OCI-LY7 (cell line): ENCODE measurements at places on chromosomes 13 and 19.

GRCh38 chr19:48926909-48927308 is 6.6 kb upstream of the DHDH start:
- no peak for DNase-seq

DNA sequence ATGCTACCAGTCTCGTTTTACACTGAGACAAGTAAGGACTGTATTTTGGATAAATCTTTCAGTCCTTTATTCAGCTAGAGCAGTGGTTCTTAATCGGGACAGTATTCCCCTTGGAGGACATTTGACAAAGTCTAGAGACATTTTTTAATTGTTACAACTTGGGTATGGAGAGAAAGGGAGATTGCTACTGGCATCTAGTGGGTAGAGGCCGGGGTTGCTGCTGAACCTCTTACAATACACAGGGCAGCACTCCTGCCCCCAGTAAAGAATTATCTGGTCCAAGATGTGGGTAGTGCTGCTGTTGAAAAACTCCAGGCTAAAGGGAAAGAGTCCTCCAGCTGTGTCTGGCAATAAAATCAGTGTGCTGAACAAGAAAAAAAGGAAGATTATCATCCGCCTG is 334.8 kb downstream of the SLC7A1 start:
- DNase-seq: no peak

GRCh38 chr19:33427801-33428626 is 54.5 kb downstream of the CEBPG start:
- no peak for DNase-seq

DNA sequence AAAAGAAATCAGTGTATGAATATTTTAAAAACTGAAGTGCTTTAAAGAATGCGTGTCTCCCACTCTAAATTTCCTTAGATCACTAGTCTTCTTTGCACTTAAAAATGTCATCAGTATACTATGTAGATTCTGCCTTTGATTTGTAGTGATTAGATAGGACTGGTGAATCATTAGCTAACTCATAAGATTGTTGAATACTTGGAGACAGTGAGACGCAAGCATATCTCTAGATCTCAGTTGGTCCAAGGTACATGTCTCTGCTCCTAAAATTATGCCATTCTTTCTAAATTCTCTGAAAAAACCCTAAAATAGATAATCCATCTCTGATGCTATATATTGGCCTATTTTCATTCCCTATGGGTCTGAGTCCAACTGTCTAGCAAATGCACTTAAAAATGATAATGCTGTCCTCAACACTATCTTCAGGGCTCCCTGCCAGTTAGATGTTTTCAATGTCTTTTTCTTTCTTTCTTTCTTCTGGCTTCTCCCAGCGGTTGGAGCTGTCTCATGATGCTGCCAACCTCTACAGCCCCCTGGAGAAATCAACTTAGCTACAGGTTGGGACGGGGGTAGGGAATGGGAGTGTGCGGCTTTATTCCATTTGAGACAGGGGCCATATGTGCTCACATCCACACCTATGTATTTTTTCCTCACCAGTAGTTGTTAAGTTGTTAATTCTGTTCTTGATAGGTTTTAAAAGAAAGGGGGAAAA is 301.0 kb downstream of the NDFIP2 start:
- DNase-seq: no peak

DNA sequence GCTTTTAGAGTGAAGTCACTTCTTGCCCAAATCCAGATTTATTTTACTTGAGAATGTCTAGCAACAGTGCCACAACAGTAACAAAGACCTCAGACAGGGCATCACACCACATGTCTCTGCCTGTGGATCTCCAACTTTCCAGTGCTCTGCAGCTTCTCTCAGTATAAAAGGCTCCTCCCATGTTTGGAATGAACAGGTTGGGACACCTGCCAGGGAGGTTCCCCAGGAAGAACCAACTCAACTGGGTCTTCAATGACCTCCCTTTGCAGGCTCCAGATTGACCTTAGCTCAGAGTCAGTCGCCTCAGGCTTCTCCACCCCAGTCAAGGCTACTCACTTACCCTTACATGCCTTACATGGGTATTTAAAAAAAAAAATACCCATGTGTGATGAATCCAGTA is 3.4 kb downstream of the ZNF823 start:
- DNase-seq: no peak

DNA sequence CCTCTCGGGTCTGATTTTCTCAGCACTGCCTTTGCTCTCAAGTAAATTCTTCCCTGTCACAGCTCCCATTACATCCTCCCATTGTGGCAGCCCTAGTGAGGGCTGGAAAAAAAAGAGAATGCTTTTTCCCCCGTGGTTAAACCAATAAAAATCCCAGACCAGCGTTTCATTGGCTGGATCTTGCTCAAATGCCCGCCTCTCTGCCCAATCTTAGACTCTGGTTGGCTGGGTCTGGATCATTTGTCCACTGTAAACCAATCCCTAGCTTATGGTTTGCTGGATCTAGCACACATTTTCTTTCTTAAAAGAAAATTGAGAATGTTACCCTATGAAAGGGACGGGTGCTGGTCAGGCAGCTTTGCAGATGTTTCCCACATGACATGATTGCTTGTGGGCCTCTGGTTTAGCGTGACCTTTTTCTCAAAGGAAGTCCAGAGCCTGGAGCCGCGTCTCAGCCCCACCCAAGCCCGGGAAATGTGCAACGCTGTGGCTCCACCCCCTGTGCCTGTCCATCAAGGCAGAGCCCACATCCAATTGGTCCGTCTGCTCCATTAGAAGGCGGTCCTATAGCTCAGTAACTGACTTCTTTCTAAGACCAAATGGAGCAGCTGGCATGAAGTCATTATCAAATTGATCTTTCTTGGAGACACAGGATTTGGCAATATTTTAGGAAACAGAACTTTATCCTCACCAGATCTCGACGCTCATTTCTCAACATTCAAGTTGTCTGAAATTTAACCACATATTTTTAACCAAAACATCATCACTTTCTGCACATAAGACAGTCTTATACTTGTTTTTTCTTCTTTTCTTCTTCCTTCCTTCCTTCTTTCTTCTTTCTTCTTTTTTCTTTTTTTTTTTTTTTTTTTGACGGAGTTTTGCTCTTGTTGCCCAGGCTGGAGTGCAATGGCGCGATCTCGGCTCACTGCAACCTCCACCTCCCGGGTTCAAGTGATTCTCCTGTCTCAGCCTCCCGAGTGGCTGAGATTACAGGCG is 2.6 kb upstream of the MCEMP1 start:
- peak; percentile 66 for DNase-seq

DNA sequence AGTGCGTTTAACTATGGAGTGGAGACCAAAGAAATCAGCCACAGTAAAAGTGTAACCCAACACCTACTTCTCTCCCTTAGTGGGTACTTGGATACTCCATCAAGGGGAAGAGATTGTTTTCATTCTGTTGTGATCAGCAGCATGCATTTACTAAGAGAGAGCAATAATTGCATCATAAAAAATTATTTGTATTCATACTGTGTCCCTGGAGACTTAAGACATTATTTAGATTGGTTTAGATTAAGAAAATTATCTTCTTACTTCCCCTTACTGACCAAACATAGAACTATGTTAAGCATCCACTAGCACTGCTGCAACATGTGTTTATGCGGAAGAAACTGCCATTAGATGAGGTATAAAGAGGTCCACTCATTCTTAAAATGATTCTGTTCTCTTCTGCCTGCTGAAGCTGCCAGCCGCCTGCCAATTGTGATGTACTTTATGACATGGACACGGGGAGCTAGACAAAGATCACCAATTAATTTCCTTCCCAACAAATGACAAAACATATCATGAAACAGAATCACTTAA is 738.5 kb downstream of the DIAPH3 start:
- DNase-seq: no peak

DNA sequence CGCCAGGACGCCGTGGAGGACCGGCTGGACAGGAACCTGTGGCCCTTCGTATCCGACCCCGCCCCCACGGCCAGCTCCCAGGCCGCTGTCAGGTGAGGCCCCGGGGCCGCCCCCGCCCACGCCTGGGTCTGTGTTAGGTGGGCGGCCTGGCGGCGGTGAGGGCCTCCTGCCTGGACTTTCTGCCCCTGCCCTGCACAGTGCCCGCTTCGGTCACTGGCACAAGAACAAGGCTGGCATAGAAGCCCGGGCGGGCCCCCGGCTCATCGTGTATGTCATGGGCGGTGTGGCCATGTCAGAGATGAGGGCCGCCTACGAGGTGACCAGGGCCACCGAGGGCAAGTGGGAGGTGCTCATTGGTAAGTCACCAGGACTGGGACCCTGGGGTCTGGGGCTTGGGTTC is 10.2 kb downstream of the STXBP2 start:
- no peak for DNase-seq
